Smooth muscle cell of bladder (primary cell): ENCODE measurements at places on chromosomes 3 and 15. TPM values are rescaled to one million over a fixed set of nuclear protein-coding genes. Genes with fewer than 3 reads are reported as not detected.

Gene CXCR6
- total RNA-seq: 0.09 and 0.28 TPM in 2 replicates

Gene GRK7
- total RNA-seq: 0.09 TPM in 1 of 2 replicates, not detected in the other

Gene CD200R1L
- total RNA-seq: under 0.01 and 0.09 TPM in 2 replicates

Gene KBTBD12
- not detected in 2 replicates for total RNA-seq

Gene PCBP4
- 27.9 and 29.8 TPM in 2 replicates for total RNA-seq

Gene ZPLD1
- 0.28 TPM in 2 replicates for total RNA-seq

Gene GP9
- total RNA-seq: not detected in 2 replicates

Gene KCNH8
- under 0.01 TPM in 1 of 2 replicates, not detected in the other for total RNA-seq

Gene KIF23
- total RNA-seq: 6.7 and 9.7 TPM in 2 replicates

Gene A4GNT
- total RNA-seq: not detected in 2 replicates

Gene EPHA6
- total RNA-seq: under 0.01 and 0.18 TPM in 2 replicates

Gene STAB1
- total RNA-seq: 0.57 and 4.5 TPM in 2 replicates

Gene CYP8B1
- total RNA-seq: not detected in 2 replicates

Gene ADPRH
- total RNA-seq: 1.7 TPM in 2 replicates

Gene PLSCR5
- total RNA-seq: not detected in 2 replicates

Gene ELL3
- total RNA-seq: 3.9 and 6.8 TPM in 2 replicates

Gene RYR3
- 0.09 TPM in 1 of 2 replicates, not detected in the other for total RNA-seq

Gene MKRN3
- total RNA-seq: 0.28 and 1.4 TPM in 2 replicates

Gene NUP210
- total RNA-seq: under 0.01 TPM in 1 of 2 replicates, not detected in the other

Gene ADAMTS7
- total RNA-seq: 3.8 and 4.1 TPM in 2 replicates

Gene MCTP2
- 8.7 and 20.1 TPM in 2 replicates for total RNA-seq

Gene SKOR1
- total RNA-seq: under 0.01 and 0.09 TPM in 2 replicates

Gene MAGEL2
- total RNA-seq: under 0.01 and 0.37 TPM in 2 replicates

Gene TMC3
- total RNA-seq: under 0.01 TPM in 1 of 2 replicates, not detected in the other
